ENCODE measurements at places on chromosomes 6 and 20.

- DNase-seq: no peak
These were observed 61.7 kb upstream of the EMILIN3 start for GRCh38 chr20:41428285-41428684.

- DNase-seq: no peak
These were observed 9.8 kb downstream of the FAM83D start for GRCh38 chr20:38935967-38936407.

- no peak for DNase-seq
These were observed 11.3 kb upstream of the SRSF6 start for GRCh38 chr20:43446361-43446879.

- no peak for DNase-seq
These were observed 299.1 kb downstream of the FOXC1 start for GRCh38 chr6:1908784-1909183.

Data from stimulated activated CD4-positive, alpha-beta T cell treated with anti-CD3 and anti-CD28 coated beads, TNF-alpha, amount 100 ng/mL, for 48 hours (primary cell).